Stimulated activated CD4-positive, alpha-beta T cell treated with anti-CD3 and anti-CD28 coated beads, Interleukin-4, amount 100 ng/mL, for 4 hours (primary cell): ENCODE measurements at places on chromosomes 5 and 9.

DNA sequence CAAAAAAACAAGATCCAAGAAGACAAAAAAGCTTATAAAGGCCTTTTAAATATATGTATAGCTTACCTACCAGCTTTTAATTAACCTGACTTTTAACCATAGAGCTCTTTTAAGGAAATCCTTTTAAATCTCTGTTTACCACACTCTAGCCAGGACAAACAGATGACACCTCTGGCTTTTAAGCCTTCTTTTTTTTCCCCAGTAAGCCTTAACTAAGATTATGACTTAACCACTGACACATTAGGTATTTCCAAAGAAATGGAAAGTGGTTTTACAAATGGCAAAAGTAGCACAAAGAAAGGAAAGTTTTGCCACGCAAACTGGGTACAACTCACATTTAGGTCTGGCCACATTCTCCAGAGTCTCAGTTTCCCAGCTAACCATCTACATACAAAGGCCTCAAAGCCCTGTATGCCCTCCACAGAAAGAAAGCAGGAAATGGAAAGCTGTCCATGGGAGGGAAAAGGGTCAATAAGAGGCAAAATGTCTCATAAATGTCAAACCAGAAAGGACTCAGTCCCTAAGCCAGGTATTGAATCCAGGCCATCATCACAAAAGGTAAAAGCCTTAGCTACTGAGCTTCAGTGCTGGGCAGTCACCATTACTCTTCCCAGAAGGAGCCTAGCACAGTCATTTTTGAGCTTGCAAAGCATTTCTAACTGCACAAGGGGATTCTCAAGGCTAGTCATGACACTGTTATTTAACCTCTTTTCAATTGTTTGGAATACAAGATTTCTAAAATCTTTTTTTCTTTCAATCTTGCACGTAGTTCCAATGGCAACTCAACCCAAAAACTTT, 19.7 kb downstream of the TMEM161B start:
- DNase-seq = no peak

GRCh38 chr5:123937230-123937629, 425.3 kb downstream of the CSNK1G3 start:
- DNase-seq = no peak

DNA sequence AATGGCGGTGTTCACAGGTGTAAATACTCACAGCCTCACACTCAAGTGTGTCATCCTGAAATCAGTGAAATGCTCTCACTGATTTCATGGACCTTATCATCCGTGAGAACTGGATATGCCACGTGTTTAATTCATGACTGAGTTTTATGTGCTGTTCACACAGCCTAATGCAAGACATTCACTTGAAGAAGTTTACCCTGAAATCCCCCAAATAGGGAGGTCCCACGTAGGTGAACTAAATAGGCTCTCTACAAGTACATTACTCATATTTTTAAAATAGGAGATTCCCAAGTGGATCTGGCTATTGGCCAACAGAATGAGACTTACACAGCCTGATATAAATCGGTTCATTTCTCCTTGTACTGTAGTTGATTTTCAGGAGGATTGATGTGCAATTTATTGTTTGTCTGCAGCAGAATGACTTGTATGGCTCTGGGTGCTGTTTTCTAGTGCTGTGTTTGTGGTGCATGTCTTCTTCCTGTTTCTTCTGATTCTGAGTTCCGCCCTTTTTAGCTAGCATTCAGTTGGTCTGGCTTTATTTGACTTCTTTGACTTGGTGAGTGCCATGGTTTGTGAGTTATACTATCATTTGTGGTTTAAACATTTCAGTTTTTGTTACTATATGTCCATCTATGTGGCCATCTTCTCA, 25.1 kb downstream of the TRIO start:
- DNase-seq = no peak

DNA sequence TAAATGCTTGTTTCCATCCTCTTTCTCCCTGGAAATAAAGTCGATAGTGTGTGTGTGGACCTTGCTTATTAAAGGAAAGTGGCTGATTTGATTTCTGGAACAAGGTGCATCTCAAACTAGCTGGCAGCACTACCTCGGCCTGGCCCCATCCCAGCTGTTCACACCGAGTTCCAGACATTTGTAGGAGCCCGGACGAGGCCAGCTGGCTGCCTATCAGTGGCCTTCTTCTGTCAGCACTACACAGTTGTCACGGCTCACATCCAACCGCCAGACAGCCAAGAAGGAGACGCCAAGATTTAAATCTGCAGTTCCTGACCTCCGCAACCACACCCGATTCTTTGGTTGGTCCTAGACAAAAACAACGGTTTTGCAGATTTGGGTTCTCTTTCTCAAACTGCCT, 63.6 kb downstream of the PALM2AKAP2 start:
- DNase-seq = no peak

DNA sequence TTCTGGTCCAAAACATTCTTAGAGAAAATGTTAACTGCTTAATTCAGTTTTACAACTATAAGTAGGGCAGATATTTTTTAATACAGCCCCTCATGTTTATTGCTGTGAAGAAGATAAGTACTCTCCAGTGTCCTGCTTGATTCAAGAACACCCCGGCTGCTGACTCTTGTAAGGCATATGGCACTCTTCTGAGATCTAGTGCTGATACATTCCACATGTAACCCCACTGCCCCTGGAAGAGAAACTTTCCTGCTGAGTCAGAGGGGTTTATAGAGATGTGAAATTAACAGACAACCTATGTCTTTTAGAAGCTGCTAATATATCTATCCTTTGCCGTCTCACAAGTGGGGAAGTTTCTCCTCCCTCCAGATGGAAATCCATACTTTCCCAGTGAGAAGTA, 1.0 kb upstream of the MINAR2 start:
- DNase-seq = no peak

- no peak for DNase-seq
Measured at GRCh38 chr5:168312606-168313295, 21.3 kb downstream of the WWC1 start.
